Spleen (tissue), 13 donors: ENCODE measurements at places on chromosomes 3 and 15. TPM values are rescaled to one million over a fixed set of nuclear protein-coding genes. Genes with fewer than 3 reads are reported as not detected.

Gene SLC15A2
- polyA plus RNA-seq: 5.6 TPM

Gene RTP3
- polyA plus RNA-seq: not detected

Gene SHC4
- 0.27 TPM for polyA plus RNA-seq

DNA sequence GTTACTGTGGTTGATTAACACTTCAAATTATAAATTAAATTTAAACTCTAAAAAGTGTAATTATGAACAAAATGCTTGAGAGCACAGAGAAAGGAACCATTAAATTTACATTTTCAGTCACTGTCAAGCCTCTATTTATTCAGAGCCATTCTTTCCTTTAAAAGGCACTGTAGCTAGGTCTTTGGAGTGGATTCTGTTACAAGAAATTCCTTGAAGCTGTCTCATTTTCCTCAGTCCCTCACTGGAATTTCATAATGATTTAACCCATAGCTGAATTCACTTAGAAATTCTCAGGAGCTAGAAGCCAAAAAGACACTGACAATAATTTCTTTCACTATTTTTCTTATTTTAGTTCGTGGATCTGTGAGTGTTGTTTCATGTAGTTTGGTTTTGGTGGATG lies 81.2 kb upstream of the TCF12 start:
- H3K27ac ChIP-seq: no peak overlapping the region
- DNase-seq: no peak
- H3K4me1 ChIP-seq: no peaks in the 10 kb centered on the region
- H3K4me3 ChIP-seq: no peak overlapping the region
- no peaks in the 10 kb centered on the region for H3K36me3 ChIP-seq

- no peak overlapping the region for H3K4me3 ChIP-seq
- H3K27ac ChIP-seq: no peak overlapping the region
- no peaks in the 10 kb centered on the region for H3K27me3 ChIP-seq
- no peaks in the 10 kb centered on the region for H3K36me3 ChIP-seq
These were observed 13.7 kb downstream of the USP13 start for GRCh38 chr3:179666436-179667035.

DNA sequence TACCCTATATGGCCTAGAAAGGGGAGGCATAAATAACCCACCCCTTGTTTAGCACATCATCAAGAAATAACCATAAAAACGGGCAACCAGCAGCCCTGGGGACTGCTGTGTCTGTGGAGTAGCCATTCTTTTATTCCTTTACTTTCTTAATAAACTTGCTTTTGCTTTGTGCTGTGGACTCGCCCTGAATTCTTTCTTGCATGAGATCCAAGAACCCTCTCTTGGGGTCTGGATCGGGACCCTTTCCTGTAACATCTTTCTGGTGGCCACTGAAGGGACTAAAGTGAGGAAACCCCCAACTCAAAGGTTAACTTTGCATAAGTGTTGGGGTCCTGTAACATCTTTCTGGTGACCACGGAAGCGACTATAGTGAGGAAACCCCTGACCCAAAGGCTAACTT lies 15.7 kb upstream of the HHATL start:
- H3K27ac ChIP-seq: no peak overlapping the region
- no peaks in the 10 kb centered on the region for H3K4me1 ChIP-seq
- H3K36me3 ChIP-seq: no peaks in the 10 kb centered on the region
- no peak overlapping the region for H3K4me3 ChIP-seq
- DNase-seq: no peak

DNA sequence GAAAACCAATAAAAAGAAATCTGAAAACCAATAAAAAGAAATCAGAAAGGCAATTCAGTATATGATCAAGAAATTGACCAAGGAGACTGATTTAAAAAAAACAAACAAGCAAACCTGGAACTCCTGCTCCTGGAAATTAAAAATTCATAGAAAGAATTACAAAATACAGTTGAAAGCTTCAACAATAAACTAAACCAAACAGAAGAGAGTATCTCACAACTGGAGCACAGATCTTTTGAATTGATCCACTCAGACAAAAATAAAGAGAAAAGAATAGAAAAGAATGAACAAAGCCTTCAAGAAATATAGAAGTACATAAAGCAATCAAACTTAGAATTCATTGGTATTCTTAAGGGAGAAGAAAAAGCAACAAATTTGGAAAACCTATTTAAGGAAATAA lies 271.4 kb downstream of the MBNL1 start:
- H3K36me3 ChIP-seq: no peaks in the 10 kb centered on the region
- no peaks in the 10 kb centered on the region for H3K4me1 ChIP-seq
- DNase-seq: no peak
- no peak overlapping the region for H3K4me3 ChIP-seq
- no peaks in the 10 kb centered on the region for H3K27me3 ChIP-seq

DNA sequence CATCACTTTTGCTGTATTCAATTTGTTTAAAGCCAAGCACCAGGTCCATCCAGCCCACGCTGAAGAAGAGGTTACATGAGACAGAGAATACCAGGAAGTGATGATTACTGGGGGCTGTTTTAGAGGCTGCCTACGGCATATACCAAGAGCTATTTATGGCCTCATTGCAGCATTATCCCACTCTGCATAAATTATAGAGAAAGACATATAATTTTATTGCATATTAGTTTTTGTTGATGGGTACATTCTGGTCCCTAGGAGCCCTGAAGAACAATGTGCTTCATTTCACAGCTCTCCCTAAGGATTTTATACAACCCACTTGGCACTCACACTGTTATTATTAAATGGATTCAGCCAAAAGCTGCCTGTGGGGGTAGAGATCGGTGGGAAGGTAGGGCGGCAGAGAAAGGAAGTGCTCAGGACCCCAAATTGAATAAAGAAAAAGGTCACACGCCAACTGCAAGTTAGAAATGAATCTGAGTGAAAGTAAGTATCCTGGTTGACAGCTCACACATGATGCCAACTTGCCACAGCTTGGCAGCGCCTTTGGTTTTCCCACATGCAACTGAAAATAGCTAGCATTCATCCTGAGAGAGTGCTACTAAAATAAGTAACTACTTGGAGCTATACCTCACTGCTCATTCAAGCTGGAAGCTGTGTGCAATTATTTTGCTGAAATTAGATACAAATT lies 73.7 kb downstream of the CCNL1 start:
- no peaks in the 10 kb centered on the region for H3K36me3 ChIP-seq
- no peak for DNase-seq
- peaks cover 4% of the 10 kb centered on the region for H3K27me3 ChIP-seq
- H3K4me3 ChIP-seq: no peak overlapping the region
- peaks cover 29% of the 10 kb centered on the region for H3K4me1 ChIP-seq

DNA sequence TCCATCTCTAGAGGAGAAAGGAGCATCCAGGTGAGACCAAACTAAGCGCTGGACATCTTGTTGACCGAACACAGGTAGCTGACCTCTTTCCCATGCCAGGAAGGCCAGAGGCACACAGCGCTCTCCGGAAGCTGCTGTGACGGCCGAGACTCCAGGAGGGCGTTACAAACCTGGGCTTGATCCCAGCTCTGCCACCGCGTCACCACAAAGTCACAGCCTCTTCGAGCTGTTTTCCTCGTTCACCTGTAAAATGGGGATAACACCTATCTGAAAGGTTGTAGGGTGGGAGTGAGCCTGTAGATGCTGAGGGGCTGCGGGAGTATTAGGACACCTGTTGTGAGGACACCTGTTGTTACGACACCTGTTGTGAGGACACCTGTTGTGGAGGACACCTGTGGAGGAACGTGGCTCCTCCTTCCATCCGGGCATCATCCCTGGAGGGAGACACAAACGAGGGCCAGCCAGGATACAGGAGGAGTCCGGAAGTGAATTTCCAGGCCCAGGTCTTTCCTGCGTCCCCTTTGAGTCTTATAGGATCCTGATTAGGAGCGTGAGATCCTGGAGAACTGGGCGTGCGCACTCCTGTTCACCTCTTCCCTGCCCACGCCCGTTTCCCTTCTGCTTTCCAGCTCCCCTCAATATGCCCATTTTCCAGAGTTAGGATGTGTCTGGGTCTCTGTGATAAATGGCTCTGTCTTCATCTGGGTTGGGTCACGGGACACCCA lies 2.3 kb upstream of the MUC4 start:
- DNase-seq: peak; percentile 38
- H3K4me1 ChIP-seq: no peaks in the 10 kb centered on the region
- no peaks in the 10 kb centered on the region for H3K27me3 ChIP-seq
- H3K4me3 ChIP-seq: no peak overlapping the region

- H3K4me1 ChIP-seq: peaks cover 29% of the 10 kb centered on the region
- H3K27ac ChIP-seq: peak overlapping the region; percentile 86
- DNase-seq: no peak
- no peaks in the 10 kb centered on the region for H3K27me3 ChIP-seq
- H3K4me3 ChIP-seq: peak overlapping the region; percentile 45
- no peaks in the 10 kb centered on the region for H3K36me3 ChIP-seq
These were observed 80.6 kb upstream of the CHD2 start for GRCh38 chr15:92819278-92820235.

DNA sequence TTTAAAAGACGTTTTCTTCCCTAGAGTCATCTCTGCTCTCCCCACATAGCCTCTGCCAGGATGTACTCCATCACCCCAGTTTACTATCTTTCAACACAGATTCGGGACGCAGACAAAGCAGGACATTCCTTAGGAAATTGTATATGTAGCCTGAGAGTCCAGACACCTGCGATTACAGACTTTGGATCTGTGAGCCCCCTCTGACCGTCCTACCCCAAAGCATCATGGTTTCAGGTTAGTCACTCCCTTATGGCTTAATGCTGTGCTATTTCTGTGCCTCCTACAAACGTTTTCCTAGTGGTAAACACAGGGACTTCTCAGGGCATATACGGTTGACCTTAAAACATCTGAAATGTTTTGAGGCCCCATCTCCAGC lies 234.0 kb upstream of the BHLHE40 start:
- no peaks in the 10 kb centered on the region for H3K27me3 ChIP-seq
- no peak overlapping the region for H3K27ac ChIP-seq
- H3K4me1 ChIP-seq: peaks cover 37% of the 10 kb centered on the region

DNA sequence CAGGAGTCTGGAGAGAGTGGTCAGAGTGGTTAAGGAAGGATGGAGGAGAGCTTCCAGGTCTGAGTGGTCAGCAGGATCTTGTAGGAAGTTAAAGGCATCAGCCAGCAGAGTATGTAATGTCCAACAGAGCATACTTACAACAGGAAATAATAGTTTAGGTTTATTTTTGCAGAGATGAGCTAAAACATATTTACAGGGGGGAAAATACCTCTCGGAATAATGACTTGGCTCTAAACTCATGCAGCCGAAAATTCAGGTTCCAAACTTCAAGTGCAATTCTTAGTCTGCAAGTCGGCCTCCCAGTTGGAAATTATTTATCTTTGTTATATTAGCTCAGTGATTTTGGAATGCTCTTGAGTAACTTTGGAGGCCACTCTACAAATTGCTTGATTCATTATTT lies 385.0 kb upstream of the C2CD4B start:
- H3K27ac ChIP-seq: no peak overlapping the region
- H3K4me3 ChIP-seq: no peak overlapping the region
- no peaks in the 10 kb centered on the region for H3K27me3 ChIP-seq
- peaks cover 9% of the 10 kb centered on the region for H3K4me1 ChIP-seq

DNA sequence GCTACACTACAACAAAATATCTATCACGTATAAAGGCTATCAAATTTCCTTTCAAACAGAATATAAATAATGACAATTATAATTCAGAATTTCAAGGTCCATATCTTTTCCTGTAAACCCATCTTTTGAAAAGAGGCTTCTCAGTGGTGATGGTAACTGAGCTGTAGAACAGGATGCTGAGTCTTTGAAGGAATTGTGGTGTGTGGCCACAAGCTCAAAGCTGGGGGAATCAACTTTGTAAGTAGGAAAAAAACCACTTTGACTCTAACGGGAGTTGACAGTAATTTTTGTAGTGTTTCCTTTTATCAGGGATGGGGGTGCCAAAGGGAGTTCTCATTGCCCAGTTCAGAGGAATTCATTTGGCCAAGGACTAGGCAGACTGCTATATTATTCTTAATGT lies 13.3 kb upstream of the ZCWPW2 start:
- H3K36me3 ChIP-seq: peaks cover 72% of the 10 kb centered on the region
- no peaks in the 10 kb centered on the region for H3K4me1 ChIP-seq
- H3K27me3 ChIP-seq: no peaks in the 10 kb centered on the region
- no peak for DNase-seq
- no peak overlapping the region for H3K4me3 ChIP-seq

DNA sequence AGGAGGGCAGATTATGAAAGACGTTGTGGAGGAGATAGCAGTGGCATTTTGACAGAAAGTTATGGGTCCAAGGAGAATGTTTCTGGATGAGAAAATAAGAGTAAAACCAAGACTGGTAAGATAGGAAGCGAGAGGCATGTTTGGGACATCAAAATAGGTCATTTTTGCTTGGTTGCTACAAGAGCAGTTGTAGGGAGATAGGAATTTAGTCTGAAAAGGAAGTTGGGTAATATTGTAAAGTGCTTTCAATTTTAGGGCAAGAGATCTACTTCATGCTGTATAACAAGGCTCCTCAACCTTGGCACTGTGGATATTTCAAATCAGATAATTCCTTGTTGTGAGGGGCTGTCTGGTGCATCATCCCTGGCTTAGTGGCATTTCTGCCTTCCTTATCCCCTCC lies 118.0 kb upstream of the DPH6 start:
- H3K4me3 ChIP-seq: no peak overlapping the region
- H3K36me3 ChIP-seq: no peaks in the 10 kb centered on the region
- H3K27me3 ChIP-seq: no peaks in the 10 kb centered on the region
- H3K27ac ChIP-seq: no peak overlapping the region
